ENCODE measurements at places on chromosomes 13 and 19. TPM values are rescaled to one million over a fixed set of nuclear protein-coding genes. Genes with fewer than 3 reads are reported as not detected.
A peak's percentile ranks its signal among the peaks of the same experiment; 100 is the strongest.

DNA sequence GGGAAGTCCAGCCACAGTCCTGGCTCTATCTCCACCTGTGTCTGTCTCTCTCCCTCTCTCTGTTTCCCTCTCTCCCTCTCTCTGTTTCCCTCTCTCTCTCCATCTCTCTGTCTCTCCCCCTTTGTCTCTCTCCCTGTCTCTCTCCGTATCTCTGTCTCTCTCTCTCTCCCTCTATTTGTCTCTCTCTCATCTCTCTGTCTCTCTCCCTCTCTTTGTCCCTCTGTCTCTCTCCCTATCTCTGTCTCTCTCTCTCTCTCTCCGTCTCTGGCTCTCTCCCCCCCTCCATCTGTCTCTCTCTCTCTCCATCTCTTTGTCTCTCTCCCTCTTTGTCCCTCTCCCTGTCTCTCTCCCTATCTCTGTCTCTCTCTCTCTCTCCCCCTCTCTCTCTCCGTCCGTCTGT, 39.5 kb upstream of the C13orf46 start:
- DNase-seq, result no peak

DNA sequence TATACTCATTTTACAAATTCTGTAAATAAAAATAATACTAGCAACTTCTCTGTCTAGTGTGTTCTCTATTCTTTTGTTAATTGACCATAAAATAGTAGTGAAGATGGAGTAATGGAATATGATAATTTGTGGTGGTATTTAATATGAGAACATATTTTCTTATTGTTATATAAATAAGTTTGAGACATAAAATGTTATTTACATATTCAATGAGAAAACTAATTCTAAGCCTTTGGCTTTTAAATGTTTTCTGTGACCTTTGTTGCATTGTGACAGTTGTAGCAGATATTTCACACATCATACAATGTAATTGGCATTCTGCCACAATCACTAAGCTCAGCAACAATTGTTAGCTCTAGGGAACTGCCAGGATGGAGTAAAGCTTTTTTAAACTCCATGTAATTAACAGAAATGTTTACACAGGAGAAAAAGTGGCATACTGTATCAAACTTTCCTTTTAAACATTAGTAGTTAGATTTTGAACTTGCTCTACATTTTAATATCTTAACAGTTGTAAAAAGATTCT, 562.1 kb upstream of the PCDH9 start:
- DNase-seq, result no peak

- no peak for DNase-seq
These were observed 10.5 kb upstream of the RAP2A start for GRCh38 chr13:97423300-97424045.

DNA sequence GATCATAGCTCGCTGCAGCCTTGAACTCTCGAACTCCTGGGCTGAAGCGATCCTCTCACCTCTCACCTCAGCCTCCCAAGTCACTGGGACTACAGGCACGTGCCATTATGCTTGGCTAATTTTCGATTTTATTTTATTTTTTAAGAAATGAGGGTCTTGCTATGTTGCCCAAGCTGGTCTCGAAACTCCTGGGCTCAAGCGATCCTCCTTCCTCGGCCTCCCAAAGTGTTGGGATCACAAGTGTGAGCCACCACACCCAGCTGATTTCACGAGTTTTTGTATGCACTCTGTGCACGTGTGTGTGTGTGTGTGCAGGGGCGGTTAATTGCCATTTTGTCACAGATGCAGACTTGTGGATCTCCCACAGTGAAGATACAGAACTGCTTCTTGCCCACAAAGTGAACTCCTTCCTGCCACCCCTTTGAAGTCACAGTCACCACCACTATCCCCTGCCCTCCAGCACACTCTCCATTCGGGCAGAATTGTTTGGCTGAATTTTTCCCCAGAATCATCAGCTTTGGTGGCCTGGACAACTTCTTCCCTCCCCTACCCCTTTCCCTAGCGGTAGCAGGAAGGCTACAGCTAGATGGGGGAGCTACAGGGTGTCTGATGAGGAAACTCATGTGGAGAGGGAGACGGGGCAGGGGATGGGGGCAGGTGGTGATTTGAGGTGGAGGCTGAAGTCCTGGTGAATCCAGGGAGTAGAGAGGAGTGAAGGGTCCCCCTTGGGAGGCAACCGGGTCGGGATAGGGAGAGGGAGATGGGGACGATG, 59.6 kb downstream of the CELF5 start:
- DNase-seq, result no peak

DNA sequence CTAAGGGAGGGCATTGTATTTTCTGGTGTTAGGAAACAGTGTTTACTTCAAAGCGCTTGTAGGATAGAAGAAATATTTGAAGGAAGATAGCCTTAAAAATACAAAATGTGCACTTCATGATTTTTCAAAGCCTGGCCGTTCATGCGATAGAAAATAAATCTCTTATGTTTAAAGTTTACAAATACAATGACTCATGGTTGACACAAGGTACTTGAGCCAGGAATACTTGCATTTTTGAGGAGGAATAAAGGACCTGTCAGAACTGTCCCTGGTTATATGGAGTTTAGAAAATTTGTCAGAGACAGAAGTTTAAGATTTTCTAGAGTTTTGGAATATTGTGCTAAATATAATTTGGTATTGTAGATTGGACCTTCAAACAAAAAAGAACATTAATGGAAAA, 1223.2 kb upstream of the SLC10A2 start:
- DNase-seq, result peak; percentile 45

DNA sequence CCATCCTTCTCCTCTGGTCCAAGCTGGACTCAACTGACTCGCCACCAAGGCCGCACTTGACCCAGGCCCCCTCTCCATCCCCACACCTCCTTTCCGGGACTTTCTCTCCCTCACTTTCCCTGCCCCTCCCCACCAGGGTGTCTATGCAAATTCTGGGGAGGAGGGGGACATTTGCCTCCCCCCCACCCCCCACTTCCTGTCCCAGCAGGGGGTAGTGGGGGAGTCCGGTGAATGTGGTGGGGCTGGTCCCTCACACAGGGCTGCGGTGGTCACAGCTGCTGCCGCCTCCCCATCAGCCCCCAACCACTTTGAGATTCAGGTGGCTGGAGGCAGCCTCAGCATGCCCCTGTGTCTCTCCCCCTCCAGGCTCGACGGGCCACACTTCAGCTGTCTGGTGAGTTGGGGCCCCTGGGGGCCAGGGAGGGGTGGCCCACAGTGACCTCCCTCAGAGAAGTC, 870 bp downstream of the SPIB start:
- no peak for DNase-seq

DNA sequence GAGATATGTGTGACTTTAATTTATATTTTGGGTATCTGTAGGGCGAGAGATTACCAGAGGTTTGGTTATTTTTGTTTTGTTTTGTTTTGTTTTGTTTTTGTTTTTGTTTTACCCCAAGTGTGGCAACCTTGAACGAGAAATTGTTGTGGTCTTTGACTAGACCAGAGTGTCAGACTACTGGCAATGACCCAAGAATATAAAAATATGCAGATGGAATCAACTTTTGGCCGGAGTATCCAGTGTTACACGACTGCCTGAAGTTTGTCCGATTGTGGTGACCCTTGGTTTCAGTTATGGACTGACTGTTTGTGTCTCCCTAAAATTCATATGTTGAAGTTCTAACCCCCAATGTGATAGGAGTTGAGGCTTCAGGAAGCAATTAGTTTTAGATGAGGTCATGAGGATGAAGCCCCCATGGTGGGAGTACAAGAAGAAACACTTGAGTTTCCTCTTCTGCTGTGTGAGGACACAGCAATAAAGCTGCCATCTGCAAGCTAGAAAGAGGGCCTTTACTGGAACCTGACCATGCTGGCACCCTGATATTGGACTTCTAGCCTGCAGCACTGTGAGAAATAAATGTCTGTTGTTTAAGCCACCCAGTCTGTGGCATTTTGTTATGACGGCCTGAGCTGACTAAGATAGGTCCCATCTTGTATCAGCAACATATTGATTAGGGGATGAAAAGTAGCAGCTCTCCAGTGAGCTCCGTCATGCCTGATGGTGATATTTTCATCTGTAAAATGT, 261.7 kb downstream of the MTUS2 start:
- no peak for DNase-seq

DNA sequence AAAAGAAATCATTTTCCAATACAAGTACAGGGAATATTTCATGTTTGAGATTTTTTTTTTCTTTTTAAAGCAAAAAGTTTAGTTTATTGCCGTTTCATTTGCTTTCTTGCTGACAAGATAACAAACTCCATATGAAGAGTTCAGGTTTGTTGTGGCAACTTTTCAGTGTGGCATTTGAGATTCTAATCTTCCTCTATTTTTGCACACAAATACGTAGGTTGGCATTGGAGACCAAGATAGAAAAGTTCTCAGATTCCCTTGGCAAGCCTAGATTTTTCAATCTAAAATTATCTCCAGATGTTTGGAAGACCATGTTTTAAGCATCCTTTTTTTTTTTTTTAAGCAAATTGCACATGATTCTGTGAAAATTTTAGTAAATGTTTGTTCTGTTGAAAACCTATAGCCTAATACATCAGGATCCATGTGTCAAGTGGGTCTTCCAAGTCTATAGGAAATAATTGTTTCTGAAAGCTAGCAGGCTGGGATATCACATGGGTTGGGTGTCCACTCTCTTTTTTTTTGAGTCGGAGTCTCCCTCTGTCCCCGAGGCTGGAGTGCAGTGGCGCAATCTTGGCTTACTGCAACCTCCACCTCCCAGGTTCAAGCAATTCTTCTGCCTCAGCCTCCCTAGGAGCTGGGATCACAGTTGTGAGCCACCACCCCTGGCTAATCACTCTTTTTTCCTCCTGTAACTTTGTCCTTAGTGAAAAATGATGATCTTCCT, 2.6 kb downstream of the GARRE1 start:
- DNase-seq, result no peak

DNA sequence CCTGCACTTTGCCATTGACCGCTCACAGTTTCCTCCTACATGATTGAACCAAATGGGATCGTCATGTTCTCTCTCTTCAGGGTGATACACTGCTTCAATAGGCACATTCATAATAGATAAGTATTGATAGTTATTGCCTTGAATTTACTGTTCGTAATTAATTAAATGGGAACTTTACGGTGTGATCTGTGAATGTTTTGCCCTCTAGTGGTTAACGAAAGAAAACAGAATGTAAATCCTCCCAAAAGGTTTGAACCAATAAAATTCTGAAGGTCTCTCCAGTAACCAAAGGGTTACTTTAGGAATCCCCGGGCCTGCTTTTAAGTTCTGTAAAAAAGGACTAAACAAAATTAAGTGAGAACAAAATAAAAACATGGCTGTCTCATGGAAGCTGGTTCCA, 389.3 kb downstream of the DACH1 start:
- DNase-seq, result no peak

GRCh38 chr13:110475550-110476219, 85.8 kb downstream of the RAB20 start:
- no peak for DNase-seq

GRCh38 chr19:43773725-43774102, 7.1 kb downstream of the KCNN4 start:
- no peak for DNase-seq

GRCh38 chr13:30892966-30893365, 13.1 kb upstream of the MEDAG start:
- peak; percentile 19 for DNase-seq

- no peak for DNase-seq
These were observed 56.9 kb downstream of the NFIC start for GRCh38 chr19:3423183-3423829.

DNA sequence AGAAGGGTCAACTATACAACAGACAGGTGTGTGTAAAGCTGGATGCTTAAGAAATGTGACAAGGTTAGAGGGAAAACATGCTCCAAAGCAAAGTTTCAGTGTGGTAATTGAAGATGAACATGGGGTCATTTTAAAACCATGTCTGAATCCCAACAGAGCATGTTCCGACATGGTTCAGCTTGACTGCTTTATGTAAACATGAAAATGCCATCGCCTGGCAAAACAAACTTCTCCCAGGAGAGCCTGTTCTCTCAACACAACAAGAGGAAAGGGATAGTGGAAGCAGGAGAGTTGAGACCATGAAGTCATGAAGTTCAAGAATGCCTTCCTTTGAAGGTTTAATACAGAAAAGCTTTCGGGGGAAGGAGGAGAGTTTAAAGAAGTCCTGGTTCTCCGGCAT, 85.8 kb downstream of the EPSTI1 start:
- DNase-seq, result no peak

GRCh38 chr19:47436712-47437401, 17.5 kb upstream of the MEIS3 start:
- DNase-seq, result peak; percentile 63

DNA sequence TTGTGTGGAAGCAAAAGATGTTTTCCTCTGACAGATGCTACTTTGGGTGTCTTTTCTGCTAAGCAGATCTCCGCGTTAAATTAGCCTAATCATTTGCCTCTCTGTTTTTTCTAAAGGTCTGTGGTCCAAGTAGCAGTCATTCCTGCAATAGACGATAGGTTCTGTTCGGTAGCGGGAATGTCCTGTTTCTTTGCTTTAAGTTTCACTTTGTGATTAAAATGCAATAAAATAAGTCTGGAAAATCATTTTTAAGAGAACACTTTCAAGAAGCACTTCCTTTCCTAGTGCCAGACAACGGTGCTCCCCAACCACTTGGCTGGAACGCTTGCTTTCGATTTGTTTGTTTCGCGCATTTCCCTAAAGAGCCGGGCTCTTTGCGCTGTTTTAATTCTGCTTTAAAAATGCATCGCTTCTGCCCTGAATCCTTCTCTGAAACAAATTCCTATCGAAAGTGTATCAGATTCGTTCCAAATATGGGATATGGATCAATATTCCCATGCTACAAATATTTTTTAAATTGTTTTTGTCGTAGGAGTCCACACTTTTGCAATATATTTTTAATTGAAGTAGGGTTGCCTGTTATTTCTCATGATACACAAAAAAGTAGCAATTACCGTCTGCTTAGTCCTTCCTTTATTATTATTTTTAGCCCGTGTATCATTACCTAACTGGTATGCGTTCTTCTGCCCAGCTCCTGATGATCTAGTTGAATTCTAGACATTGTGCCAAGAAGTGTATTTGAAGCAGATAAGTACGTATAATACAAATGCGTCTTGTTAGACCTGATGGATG, 14.2 kb downstream of the ZIC2 start:
- peak; percentile 30 for DNase-seq

GRCh38 chr19:54449701-54450069, 686 bp downstream of the LENG8 start:
- no peak for DNase-seq

- peak; percentile 68 for DNase-seq
These were observed 491.2 kb downstream of the COG6 start for GRCh38 chr13:40146611-40147117.

DNA sequence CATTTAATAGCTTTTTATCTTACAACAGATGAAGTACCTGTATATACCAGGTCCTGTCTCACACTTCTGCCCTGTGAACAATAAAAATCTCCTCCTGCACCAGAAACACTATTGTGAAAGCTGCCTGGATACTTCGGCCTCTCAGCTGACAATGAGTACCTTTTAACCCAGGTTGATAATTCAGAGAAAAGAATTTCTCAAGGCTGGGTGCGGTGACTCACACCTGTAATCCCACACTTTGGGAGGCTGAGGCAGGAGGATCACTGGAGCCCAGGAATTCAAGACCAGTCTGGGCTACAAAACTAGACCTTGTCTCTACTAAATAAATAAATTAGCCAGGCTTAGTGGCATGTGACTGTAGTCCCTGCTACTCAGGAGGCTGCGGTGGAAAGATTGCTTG, 65.3 kb upstream of the TM9SF2 start:
- DNase-seq, result no peak

The PSMD8 gene
- total RNA-seq, result 489 TPM

The SDHAF1 gene
- 32.0 TPM for total RNA-seq

The TTC9B gene
- total RNA-seq, result not detected

The LGALS14 gene
- total RNA-seq, result not detected

The NOVA2 gene
- 0.10 TPM for total RNA-seq

The SLITRK6 gene
- total RNA-seq, result 0.44 TPM

The IZUMO2 gene
- not detected for total RNA-seq

All from M059J (cell line).